D721Med (cell line): ENCODE measurements at places on chromosomes 2 and 18.

DNA sequence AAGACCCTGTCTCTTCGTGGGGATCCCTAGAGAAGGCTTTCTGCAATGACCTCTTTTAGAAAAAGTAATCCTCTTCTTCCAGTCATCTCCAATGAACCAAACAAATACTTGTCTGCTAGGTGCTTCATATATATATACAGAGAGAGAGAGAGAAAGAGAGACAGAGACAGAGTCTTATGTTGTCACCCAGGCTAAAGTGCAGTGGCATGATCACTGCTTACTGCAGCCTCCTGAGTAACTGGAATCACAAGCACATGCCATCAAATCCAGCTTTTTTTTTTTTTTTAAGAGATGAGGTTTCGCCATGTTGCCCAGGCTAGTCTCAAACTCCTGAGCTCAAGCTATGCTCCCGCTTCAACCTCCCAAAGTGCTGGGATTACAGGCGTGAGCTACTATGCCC is 18.6 kb upstream of the PKDCC start:
- no peak for DNase-seq

DNA sequence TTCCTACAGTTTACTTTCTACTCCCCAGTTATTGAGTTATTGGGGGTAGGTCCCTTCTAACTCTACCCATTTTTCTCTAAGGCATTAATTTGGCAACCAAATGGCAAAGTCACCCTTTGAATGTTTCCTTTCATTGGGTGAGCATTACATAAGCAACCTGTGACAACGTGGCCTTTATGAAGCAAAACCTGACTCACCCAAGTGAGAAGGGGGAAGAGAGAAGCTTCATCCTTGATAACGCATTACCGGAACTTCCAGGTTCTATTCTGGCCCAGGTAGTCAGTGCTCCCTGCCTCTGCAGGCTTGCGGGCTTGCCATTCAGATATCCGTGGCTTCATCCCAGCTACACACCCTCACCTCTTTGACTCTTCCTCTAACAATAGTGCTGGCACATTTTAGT is 39.1 kb upstream of the FAM124B start:
- no peak for DNase-seq

GRCh38 chr18:51236225-51236624 is 38.7 kb upstream of the MEX3C start:
- DNase-seq: no peak

DNA sequence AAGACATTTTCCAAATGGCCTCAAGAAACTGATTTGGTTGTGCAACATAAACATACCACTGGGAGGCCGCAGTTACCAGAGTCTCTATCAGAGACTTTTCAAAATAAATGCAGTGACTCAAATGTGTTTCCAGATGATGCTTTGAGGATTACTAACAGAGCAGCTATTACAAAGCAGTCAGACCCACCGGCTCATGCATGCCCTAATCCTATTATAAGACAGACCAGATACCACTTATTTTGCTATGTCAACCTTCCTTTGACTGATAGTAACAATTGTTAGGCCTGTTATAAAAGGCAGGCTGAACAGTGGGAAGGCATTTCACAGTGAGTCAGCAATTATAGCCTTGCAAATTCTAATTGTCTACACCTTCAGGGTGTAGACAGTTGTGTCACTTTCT is 217.7 kb downstream of the LRRTM1 start:
- DNase-seq: no peak

DNA sequence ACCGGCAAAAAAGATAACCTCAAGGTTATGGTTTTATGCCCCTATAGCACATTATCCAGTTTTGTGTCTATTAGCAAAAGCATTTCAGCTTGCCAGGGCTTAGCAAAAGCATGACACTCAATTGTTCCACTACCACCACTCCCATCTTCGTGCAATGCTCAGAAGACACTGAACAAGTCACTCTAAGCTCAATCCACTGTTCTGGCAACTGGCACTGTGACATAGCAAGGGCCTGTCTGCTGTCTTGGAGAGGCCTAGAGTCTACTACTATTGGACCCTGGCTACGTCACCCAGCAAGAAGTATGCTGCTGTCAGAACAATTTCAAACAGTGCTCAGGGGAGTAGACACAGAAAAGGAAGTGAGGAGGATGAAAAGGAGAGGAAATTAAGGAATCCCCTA is 103.5 kb upstream of the PPP1CB start:
- no peak for DNase-seq

GRCh38 chr2:165109915-165110314 is 93.9 kb downstream of the SCN3A start:
- DNase-seq: no peak
